ENCODE measurements at places on chromosomes 5 and 9.
A peak's percentile ranks its signal among the peaks of the same experiment; 100 is the strongest.

- DNase-seq = peak; percentile 81
These were observed 7.6 kb upstream of the GRPEL2 start for GRCh38 chr5:149337736-149338135.

DNA sequence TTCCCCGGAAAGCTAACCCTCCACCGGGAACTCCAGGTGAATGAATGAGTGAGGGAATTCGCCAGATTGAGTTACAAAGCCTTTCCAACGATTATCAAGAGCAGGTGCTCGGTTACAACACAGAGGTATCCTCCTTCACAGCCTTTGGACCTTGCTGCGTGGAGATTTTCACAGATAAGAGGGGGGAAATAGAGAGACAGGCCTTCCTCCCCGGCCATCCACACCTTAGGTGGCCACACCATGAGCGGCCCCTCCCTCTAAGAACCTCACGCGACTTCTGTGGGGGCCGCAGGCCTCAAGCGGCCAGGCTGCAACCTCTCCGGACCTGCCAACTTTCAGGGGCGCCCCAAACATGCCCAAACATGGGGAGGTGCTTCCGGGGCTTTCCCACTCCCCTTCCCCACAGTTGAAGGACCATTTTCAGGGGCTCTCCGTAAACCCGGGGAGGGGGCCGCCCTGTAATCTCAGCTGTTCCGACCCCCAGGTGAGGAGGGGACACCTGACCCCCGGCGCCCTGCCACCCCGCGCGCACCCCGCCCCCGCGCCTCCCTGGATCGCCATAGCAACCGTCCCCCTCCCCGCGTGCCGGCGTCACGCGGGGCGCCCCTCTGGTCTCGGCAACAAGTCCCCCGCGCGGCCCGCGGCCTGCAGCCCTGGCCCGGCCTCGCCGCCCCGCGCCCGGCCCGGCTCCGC is 603 bp downstream of the DENND1A start:
- DNase-seq = no peak

- DNase-seq = no peak
These were observed 629.7 kb upstream of the ZNF608 start for GRCh38 chr5:125376059-125376641.

GRCh38 chr5:122984425-122984824 is 52.1 kb downstream of the PPIC start:
- no peak for DNase-seq

DNA sequence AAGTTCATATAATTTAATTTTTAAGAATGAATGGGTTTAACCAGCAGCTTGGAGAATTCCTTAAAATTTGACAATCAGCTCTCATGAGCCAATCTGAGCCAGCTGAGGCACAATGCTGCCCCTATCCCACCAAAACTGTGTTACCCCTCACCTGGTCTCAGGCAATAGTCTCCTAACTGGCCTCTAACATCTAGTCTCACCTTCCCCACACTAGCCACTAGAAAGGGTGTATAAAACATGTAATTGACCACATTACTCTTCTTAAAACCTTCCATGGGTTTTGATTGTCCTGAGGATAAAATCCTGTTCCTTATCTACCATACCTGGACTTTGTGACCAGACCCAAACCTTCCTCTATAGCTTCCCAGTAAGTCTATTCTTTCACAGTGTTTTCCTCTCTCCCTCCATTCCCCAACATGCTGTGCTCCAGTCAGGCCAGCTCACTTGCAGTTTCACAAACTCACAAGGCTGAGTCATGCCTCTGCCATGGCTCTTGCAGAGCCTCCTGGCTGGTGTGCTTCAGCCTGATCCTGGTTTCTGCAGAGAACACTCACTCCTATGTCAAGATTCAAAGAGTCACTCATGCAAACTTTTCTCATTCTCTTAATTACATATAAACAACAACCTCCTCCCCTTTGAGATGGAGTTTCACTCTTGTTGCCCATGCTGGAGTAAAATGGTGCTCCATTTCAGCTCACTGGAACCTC is 16.0 kb upstream of the ZCCHC7 start:
- no peak for DNase-seq

All from SHP77 treated with DMSO at 0.1 percent for 48 hours (cell line).